Esophagus muscularis mucosa (tissue), 4 donors: ENCODE measurements at places on chromosomes 1 and 21.

GRCh38 chr1:200075938-200076546 is 48.5 kb downstream of the NR5A2 start:
- no peak for DNase-seq

GRCh38 chr1:3074297-3074741 is 5.3 kb downstream of the PRDM16 start:
- DNase-seq = no peak

DNA sequence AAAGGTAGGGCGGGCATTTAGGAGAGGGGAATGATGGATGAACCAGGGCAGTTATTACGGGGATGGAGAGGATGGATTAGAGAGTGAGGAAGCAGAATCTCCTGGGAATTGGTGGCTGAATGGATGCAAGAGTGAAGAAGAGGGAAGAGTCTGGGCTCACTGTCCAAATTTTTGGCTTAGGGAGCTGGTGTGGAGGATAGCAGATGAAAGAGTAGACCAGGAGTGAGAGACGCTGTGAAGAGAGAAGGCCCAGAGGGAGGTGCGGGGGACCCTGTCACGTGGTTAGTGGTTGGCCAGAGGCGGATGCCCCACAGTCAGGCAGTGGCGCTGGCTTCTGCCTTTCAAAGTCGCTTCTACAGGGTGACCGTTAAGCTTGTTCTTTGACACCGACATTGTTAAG is 78.4 kb downstream of the PEX14 start:
- DNase-seq = no peak

GRCh38 chr1:186183970-186184628 is 191.0 kb downstream of the TPR start:
- no peak for DNase-seq

DNA sequence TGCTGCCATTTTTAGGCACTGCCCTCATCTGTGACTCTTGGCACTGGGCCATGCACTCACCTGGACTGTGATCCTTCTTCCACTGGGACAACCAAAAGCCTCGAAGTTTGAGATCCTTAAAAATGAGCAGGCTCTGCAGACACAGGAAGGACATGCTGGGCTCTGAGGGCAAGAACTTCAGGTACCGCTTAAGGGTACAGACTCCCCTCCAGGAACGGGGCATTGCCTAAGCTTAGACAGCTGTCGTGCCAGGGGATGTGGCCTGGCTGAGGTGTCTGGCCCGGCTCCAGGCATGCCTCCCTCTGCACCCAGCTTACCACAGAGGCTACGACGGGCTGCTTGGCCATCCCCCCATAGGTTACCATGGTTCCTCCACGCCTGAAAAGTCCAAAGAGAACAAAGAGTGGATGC is 14.2 kb upstream of the SRSF4 start:
- DNase-seq = no peak
